Stimulated activated CD8-positive, alpha-beta memory T cell treated with anti-CD3 and anti-CD28 coated beads, Interleukin-2, amount 100 ng/mL, for 48 hours (primary cell): ENCODE measurements at places on chromosomes 11 and 22.

DNA sequence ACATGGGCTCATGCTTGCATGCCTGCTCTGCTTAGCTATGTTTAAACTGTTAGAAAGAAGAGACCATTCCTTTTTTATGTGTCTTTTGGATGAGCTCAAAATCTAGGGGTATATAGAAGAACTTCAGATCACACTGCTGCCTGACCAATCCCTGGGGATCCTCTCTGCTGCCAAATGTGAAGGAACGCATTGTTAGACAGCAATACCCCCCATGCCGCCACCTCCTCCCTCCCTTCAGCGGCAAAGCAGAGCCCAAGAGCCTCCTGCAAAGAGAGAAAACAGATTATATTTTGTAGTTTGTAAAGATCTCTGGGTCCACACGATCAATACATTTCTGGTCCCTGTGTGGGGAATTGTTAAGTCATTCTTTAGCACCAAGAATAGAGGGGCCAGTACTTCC, 677.6 kb downstream of the NTM start:
- DNase-seq: no peak

GRCh38 chr22:21938906-21939305, 13.7 kb downstream of the PPM1F start:
- no peak for DNase-seq

GRCh38 chr22:20758688-20759087, 15.2 kb upstream of the SERPIND1 start:
- DNase-seq: no peak

GRCh38 chr11:122923302-122923701, 40.7 kb downstream of the JHY start:
- DNase-seq: no peak

GRCh38 chr11:93767018-93767417, 17.1 kb upstream of the MED17 start:
- DNase-seq: no peak

DNA sequence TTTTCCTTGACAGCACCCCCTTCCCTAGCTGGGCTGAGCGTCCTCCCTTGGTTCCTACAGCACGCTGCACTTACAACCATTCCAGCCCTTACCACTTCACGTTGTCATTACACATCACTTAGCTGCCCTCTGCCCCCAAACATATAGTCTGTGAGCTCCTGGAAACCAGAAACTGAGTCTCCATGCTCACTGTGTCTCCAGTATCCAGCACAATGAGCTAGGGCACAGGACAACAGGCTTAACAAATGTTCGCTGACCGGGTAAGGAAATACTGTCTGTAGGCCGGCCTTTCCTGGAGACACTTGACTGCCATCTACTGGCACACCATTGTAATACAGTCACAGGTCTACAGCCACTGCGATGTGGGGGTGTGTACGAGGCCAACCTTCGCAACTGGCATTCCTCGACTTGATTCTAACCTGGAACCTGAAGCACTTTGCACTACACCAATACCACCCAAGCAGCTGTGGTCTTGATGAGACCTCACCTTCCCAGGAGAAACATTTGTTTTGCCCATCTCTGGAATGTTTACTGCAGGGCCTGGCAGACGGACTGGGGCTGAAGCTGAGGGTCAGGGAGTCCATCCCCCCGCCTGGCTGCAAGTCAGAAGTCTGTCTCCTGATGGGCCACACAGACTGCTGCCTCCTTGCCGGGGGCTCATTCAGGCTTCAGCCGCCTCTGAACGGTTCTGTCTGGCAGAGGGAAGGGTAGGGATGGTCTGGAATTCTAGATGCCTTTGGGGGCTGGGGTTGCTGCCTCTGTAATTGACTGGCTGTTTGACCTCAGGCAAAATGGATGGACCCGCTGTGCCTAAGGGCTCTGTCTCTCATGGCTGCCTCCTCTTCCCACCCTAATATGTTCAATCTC, 72.0 kb downstream of the SYN3 start:
- DNase-seq: peak; percentile 13
